Germinal center (tissue), 1 donor: ENCODE measurements at places on chromosomes 16 and 17.

DNA sequence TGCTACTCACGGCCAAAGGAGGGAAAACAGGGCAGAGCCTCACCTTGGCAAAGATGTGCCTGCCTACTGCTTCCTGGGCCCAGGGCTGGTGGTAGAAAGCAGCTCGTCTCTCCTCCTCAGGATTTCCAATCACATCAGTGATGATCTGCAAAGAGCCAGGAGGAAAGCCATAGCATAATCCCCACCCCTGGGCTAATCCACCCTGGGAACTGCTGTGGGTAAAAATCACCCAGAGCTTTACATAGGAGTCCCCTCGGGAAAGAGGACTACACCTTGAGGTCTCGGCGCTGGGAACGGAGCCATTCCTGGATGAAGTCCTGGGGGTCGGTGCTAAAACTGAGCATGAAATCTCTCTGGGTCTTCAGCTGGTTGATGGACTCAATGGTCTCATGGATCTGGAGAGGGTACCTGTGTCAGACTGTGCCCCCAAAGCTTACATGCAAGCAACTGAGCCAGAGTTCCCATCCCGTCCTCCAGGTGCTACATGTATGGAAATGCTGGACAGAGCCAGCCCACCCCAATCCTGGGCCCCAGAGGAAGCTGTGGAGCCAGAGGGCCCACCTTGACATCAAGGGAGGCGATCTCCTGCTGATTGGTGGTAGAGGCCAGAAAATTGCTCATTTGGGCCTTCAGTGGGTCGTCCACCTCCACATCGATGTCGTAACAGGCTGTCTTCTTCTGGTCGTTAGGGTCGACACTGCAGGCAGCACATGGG is 5.7 kb upstream of the FTSJ3 start:
- no peak for DNase-seq

DNA sequence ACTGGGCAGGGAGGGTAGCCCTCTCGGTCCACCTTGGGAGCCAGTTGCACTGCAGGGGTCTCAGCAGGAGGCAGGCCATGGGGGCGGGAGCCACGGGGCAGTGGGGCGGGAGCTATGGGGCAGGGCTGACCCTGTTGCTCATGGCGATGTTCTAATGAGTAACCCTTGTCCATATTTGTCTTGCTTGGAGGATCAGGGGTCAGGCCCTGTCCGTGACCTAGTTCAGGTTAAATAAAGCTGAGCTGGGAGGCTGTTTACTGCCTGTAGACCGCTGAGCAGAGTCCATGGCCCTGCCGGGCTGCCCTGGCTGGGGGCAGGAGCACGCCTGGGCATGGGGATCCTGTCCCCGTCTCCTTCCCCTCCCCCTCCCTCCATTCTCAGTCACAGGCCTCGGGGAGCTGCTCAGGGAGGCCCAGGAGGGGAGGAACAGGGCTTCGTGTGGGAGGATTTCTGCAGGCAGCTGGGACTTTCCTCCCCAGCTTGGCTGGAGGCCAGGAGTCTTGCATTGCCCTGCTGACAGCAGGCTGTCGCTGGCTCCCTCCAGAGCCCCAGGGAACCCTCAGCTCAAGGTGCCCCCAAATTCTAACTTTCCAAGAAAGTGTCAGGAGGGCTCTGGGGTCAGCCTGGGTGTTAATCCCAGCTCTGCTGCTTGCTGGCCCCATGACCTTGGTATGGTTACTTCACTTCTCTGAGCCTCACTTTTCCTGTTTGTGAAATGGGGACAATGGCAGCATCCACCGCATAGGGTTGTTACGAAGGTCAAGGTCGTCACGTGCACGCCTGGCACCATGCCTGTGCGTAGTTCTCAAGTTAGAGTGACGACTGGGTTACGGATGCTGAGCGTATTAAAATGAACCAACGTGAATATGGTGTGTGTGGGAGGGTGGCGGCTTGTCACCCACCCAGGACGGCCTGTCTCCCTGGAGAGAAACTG is 6.1 kb upstream of the SERPINF2 start:
- no peak for DNase-seq

GRCh38 chr17:927611-928461 is 51.7 kb downstream of the NXN start:
- DNase-seq: no peak

- no peak for DNase-seq
These were observed 43.0 kb upstream of the ZNF750 start for GRCh38 chr17:82882715-82883418.

GRCh38 chr17:58049533-58049932 is 33.7 kb upstream of the DYNLL2 start:
- no peak for DNase-seq

GRCh38 chr16:68146585-68146984 is 61.4 kb downstream of the NFATC3 start:
- DNase-seq: no peak

DNA sequence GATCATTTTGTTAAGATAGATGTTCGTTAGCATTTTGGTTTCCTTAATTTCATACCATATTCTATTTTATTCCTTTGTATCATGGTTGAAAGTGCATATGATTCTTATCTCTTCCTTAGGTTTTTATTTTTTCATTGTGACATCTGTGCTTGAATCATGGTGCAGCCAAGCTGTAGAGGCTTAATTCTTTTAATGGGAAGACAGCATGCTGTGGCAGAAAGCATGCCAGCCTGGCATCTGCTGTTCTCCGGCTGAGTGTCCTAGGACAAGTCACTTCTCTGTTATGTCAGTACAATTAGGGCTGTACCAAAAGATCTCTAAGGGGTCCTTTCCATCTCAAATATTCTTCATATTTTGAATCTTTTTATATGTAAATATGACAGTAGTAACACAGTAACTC is 68.5 kb upstream of the PMFBP1 start:
- DNase-seq: no peak

DNA sequence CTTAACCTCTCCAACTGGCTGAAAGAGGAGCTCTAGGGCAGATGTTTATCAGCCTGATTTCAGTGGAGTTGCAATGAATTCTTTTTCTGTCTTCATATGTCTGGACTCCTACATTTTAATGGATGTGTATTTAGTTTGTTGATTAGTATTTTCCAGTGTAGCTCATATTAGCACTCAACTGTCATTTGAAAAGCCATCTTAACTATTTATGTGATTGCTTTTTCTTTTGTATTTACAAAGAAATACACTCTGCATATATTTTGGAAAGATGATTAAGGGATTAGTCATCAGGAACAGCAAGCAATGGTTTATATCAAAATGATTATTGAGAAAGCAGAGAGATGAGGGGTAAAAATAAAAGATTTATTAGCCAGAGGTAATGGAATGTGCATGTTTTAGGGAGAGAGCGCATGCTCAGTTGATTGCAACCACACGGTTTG is 71.1 kb downstream of the WWOX start:
- DNase-seq: no peak

DNA sequence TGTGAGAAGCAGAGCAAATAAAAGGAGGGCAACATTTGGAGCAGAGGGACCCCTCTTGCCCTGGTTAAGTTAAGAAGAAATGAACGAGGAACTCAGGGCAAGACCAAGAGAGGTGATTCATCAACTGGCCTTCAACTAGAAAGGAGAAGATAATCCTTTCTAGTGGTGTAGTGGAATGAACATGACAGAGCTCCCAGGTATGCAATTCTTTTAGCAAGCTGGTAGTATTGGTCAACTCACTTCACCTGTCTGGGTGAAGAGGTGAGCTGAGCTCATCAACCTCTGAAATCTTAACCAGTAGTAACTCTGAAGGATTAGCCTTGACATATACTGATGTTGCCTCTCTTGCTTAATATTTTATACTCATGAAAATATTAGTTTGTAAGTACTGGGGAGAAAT is 1024.7 kb upstream of the GOT2 start:
- DNase-seq: no peak

GRCh38 chr17:81723651-81724209 is 11.6 kb downstream of the SLC25A10 start:
- DNase-seq: no peak

- DNase-seq: no peak
These were observed 684 bp upstream of the SPIRE2 start for GRCh38 chr16:89827383-89828198.

- DNase-seq: no peak
These were observed 89.3 kb downstream of the SDR42E1 start for GRCh38 chr16:81921843-81922584.

GRCh38 chr17:31310886-31311285 is 3.0 kb downstream of the EVI2B start:
- no peak for DNase-seq

DNA sequence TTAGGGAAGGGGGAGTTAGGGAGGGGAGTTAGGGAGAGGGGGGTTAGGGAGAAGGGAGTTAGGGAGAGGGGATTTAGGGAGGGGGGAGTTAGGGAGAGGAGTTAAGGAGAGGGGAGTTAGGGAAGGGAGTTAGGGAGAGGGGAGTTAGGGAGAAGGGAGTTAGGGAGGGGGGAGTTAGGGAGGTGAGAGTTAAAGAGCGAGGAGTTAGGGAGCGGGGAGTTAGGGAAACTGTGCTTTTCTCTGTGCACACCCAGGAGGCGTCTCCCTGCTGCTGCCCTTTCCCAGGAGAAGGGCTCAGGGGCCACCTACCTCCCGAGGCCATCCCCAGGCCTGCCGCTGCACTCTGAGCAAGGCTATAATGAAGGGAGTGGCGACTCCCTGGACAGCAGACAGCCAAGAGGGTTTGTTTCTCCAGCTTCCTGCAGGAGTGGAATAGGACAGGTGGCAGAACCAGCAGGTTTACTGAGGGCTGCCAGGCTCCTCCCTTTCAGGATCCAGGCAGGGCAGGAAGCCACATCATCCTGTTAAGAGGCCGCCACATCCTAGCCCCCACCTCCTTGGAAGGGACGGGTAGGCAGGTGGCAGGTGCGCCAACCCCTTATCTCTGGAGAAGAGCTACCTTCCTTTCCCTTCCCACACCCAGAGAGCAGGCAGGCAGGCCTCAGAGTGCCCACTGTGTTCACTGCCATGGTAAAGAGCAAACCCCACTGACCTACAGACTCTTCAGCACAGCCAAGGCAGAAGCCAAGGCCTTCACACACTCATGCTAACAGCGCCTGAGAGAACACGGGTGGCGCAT is 4.3 kb downstream of the CANT1 start:
- no peak for DNase-seq

- DNase-seq: no peak
These were observed 7.5 kb upstream of the UMOD start for GRCh38 chr16:20359997-20360396.

DNA sequence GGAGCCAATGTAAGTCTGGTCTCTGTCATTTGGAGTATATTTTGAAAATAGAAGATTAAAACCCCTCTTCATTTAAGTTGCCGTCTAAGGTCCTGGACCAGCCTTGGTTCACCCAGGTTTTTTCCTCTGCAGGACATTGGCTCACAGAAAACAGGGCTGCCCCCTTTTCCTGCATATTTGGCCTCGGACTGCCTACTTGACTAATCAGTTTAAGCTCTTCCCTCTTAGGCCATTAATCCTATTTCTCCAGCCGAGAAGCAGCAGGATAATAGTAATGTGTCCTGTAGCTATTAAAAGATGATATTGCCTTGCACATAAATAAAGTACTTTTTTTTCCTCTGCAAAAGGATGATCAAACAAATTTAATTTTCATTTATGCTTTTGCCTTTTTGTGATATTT is 52.1 kb downstream of the PRKCA start:
- DNase-seq: no peak

DNA sequence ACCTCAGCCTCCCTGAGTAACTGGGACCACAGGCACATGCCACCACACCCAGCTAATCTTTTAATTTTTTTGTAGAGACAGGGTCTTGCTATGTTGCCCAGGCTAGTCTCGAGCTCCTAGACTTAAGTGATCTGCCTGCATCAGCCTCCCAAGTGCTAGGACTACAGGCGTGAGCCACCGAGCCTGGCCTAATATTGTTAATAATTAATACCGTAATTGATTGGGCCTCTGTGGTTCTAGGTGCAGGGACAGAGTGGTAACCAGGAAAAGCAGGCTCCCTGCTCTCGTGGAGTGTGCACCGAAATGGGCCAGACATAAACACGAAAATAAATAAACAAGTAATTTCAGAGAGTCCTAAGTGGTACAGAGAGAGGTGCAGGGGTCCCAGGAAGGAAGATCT is 241.0 kb downstream of the GSG1L start:
- DNase-seq: no peak

- DNase-seq: no peak
These were observed 17.8 kb downstream of the TSPOAP1 start for GRCh38 chr17:58310511-58311428.

DNA sequence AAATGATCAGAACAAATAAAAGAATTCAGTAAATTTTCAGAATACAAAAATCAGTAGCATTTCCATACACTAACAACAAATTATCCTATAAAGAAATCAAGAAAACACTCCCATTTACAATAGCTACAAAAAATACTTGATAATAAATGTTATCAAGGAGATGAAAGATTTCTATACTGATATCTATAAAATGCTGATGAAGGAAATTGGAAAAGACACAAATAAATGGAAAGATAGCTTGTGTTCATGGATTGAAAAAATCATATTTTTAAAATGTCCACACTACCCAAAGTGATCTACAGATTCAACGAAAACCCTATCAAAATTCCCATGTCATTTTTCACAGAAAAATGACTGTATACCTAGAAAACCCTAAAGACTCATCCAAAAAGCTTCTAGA is 18.1 kb downstream of the SLFN12 start:
- no peak for DNase-seq
